ENCODE measurements at places on chromosomes 3 and 15.

DNA sequence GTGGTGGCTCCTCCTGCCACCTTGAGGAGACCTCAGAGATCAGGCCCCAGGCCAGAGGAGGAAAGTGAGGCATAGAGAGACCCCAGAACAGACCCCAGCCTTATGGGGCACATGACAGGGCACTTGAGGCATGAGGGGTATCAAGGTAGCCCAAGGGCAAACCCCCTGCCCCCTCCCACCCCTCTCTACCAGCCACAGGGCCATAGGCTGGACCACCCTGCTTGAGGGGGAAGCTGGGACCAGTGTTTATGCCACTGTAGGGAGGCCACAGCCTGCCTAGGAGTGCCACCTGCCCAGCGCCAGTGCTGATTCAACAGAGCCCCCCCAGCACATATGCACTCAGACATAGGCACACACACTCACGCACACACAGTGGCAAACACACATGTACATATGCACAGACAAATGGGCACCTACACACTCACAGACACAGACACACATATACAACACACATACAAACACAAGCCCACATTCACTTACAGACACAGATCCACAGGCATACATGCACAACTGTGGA, 10.3 kb downstream of the MYL3 start:
- DNase-seq = no peak

GRCh38 chr3:17258823-17259436, 374.2 kb downstream of the PLCL2 start:
- DNase-seq = peak; percentile 29

DNA sequence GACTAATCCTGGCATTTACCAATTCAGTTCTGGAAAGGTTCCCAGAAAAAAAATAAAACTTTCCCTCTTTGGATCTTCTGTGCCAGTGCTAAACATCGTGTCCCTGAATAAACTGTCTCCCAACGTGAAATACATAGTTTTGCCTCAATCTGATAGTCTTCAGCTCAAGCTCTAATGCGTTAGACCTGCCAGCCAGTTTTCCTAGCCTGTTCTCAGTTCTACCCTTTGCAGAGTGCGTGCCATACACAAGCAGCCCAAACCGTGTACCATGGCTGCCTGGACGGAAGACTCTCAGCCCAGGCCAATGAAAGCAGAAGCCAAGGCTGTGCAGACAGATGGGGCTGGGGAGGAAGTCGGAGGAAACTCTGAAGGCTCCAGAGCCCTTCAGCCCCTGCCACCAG, 11.4 kb upstream of the OCA2 start:
- DNase-seq = no peak

DNA sequence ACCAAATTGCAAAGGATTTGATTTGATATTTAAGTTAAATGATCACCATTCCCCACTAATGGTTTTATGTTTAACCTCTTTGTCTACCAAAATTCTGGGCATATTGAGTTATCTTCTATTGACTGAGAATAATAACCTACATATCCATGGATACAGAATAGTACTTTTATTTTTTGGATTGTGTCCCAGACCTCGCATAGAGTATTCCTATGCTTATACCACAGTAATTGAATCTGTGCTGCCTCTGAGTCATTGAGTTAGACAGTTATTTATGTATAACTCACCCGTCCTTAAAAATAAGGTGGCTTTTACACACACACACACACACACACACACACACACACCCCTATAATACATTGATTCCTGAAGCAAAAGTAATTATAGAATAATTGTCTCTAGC, 690.1 kb upstream of the BCHE start:
- DNase-seq = no peak

- no peak for DNase-seq
Measured at GRCh38 chr3:192170659-192171058, 556.7 kb downstream of the FGF12 start.

DNA sequence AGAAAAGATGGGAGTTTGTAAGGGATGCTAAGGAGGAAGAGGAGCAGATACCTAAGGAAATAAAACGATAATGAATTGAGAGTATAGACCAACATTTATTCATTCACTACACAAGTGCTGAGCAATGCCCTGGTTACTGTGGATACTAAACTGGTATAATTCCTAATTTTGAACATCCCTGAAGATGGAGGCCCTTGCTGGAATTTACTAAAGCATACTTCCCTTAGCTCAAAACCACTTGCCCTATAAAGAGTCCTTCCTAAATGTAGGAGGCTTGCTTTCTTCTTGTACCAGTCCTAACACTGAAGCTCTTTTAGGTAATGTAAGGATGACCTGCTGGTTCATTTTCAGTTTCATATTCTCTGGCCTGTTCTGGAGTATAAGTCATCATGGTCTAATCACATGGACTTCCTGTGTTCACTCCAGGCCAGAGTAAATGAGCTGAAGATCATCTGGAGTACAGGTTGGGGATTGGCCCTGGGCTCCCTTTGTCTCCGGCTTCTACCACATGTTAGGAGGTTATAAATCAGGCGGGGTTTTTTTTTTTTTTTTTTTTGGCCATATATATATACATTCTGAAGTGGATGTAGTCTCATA, 40.1 kb upstream of the MTMR10 start:
- DNase-seq = no peak

DNA sequence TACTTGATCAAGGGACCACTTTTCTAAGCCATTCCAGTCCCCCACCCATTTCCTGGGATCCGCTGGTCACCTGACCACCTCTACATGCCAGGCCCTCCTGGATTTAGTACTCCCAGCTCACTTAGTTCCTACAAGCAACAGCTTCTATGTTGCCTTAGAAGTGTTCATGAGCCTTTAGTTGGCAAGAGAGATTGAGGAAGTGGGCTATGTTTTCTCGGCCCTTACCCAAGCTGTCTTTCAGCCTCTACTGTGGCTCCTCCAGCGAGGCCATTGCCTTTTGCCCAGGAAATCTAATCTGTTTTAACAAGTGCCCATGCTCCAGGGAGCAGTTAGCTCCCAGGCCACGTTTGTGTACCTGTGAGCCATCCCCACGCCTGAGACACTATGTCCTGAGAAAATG, 4.5 kb upstream of the PRKAR2A start:
- DNase-seq = peak; percentile 10
